COLO829 (cell line): ENCODE measurements at places on chromosomes 1 and 21.

- DNase-seq = no peak
Measured at GRCh38 chr1:67896826-67897225, 63.6 kb upstream of the GNG12 start.

DNA sequence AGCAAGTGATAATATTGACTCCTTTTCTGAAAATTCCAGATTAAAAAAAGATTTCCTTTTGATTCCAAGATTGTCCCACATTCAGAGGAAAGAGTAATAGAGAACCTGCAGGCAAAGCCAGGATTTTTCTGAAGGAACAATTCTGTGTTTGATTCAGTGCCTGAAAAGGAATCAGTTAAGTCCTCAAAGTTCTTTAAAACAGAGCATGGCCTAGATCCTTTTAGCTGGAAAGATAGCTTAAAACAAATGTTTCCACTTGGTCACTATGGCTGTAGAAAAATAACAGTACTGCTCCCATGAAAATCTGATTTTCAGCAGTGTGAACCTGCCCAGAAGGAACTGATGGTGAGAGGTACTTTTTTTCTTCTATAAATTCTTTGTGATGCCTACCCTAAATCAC, 41.8 kb downstream of the HS2ST1 start:
- no peak for DNase-seq

- DNase-seq = no peak
Measured at GRCh38 chr1:43057567-43057966, 98.9 kb upstream of the SLC2A1 start.

- no peak for DNase-seq
Measured at GRCh38 chr1:182211386-182211785, 149.9 kb upstream of the ZNF648 start.

- DNase-seq = no peak
Measured at GRCh38 chr1:100921110-100921706, 25.3 kb downstream of the SLC30A7 start.

- DNase-seq = no peak
Measured at GRCh38 chr1:8424539-8425116, 106.7 kb downstream of the SLC45A1 start.

DNA sequence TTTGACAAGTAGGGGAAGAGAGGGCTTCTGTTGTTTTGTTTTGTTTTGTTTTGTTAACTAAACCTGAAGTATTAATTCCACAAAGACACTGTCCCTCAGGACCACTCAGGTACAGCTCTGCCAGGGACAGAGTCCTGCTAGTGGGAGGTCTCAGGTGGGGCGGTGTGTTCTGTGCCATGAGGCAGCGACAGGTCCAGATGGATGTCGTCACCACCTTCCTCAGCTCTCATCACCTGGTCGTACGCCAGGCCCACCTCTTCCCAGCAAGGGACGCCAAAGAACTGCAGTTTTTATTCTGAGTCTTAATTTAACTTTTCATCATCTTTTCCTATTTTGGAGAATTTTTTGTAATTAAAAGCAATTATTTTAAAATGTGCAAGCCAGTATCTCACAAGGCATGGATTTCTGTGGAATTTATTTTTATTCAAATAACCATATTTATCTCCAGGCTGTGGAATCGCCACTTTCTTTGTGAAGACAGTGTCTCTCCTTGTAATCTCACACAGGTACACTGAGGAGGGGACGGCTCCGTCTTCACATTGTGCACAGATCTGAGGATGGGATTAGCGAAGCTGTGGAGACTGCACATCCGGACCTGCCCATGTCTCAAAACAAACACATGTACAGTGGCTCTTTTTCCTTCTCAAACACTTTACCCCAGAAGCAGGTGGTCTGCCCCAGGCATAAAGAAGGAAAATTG, 62.5 kb downstream of the POFUT2 start:
- DNase-seq = no peak

- DNase-seq = no peak
Measured at GRCh38 chr1:228786361-228787129, 51.3 kb downstream of the RHOU start.

DNA sequence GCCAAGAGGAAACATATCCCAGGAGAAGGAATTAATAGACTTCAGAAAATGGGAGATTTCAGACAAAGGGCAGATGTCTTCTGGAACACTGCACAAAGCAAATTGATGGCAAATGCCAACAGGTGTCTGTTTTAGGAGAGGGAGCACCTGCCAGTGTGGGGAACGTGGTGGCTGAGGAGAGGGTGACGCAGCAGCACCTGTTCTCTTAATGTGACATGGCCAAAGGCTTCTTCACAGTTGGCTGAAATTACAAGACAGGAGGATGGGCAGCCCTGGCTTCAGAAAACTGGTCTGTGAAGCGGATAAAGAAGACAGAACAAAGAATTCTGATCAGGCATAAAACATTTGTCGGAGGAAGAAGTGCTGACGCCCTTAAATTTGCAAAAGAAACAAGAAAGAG, 178.7 kb upstream of the RUNX1 start:
- DNase-seq = no peak

- DNase-seq = peak; percentile 41
Measured at GRCh38 chr1:209395169-209395568, 188.3 kb upstream of the CAMK1G start.
